Stimulated activated CD8-positive, alpha-beta memory T cell treated with anti-CD3 and anti-CD28 coated beads, Interleukin-2, amount 100 ng/mL, for 1 hour (primary cell): ENCODE measurements at places on chromosomes 12 and 14.

DNA sequence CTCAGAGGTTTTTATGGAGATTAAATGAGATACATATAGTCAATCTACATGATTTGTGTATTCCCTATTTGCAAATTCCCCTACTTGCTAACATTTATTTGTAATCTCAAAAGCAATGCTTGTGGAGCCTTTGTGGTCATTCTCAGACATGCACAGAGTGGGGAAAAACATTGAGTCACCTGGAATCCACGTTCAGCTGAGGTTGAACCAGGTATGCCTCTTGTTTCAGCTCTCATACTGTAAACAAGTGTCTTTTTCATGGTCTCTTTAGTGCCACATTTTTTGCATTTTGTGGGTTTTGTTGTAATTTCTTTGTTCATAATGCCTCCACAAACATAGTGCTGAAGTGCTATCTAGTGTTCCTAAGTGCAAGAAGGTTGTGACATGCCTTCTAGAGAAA, 181.9 kb downstream of the BCAT1 start:
- DNase-seq = no peak

DNA sequence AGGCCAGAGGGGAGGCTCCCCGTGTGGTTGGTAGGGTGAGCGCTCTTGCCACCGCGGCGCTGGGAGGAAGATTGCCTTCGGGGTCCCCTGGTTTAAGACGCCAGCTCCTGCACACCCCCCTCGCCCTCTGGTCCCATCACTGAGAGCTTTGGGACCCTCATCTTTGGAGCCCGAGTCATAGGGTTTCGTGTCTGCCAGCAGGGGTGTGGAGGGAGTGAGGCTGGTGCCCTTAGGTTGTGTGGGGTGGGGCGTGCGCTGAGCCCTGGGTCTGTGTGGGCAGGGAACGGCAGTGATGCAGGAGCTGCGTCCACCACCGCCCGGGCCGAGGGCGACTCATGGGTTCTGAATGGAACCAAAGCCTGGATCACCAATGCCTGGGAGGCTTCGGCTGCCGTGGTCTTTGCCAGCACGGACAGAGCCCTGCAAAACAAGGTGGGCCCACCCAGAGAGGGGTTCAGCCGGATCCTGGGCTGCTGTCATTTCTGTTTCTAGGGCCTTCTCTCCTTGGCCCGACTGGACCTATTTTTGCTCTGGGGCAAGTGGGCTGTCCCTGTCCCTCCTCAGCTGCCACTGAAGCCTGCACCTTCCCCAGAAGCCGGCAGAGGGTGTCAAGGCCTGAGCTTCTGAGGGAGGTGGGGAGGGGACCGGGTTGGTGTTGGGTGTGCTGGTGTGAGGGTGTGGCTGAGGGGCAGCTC, 12.1 kb downstream of the ACADS start:
- DNase-seq = no peak

DNA sequence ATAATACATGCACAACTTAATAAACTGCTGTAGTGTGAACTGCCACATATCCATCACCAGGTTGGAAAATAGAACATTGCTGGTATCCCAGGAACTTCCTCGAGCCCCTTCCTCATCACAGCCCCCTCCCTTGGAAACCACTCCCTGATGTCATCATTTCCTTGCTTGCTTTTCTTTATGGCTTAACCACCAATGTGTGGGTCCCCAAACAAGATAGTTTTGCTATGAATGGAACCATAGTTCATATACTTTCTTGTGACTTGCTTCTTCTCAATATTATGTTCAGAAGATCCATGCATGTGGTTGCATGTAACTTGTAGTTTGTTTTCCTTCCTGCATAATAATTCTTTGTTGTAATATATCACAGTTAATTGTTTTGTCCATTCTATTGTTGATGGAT, 8.9 kb upstream of the WNT5B start:
- no peak for DNase-seq

DNA sequence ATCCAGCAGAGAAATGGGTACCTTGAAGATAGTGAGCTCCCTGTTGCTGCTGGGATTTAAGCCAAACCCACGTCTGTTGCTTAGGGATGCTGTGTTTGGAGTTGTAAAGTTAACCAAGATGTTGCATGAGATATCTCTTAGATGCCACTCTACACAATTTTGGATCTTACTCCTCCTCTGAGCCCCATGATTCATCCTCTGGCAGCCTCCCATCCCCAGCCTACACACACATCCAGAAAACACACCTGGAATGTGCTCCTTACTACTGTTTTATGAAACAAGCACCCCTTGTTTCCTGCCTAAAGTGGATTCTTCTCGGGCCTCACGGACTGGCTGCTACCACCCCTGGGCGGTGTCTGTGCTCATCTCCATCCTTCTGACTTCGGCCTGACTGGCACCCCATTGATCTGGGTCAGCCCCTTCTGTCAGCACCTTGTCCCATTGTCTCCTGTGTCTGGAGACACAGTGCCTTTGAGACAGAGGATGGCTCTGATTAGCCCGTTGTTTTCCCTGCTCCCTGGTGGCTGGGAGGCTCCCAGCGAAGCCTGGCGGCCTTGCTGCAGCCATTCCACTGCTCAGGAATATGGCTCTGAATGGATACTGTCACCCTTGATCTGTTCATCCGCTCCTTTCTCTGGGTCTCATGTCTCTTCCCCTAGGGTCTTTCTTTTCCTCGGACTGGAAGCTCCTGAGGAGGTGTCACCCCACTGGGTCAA, 24.3 kb downstream of the TSPAN9 start:
- DNase-seq = no peak

GRCh38 chr12:2029851-2030250, 22.9 kb upstream of the CACNA1C start:
- no peak for DNase-seq

DNA sequence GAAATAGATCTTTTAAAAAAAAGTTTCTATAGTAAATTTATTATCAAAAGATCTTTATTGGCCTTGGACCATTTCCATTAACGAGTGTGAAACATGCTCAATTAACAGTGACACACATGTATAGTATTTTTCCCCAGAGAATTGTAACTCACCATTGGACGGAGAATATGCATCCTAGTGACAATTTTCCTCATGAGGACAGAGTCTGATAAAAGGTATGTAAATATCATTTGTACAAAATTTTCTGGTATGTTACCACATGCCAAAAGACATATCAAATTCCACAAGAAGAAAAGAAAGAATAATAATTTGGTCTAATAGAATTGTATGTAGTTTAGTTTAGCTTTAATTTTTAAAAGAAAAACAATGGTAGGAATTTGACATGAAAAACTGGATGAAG, 1096.0 kb upstream of the FLRT2 start:
- no peak for DNase-seq

DNA sequence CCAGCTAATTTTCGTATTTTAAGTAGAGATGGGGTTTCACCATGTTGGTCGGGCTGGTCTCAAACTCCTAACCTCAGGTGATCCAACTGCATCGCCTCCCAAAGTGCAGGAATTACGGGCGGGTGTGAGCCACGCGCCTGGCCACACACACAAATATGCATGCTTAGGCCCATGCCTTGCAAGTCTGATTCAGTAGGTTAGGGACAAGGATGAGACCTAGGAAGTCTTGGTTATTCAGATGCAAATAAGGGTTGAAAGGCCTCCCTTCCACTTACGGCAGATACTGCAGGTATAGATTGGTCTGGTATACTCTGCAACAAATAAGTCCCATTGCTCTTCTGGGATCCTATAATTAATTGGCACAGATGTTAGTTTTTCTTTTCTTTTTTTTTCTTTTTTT, 32.9 kb downstream of the TXNRD1 start:
- no peak for DNase-seq

- no peak for DNase-seq
These were observed 830 bp downstream of the PPP4R3A start for GRCh38 chr14:91509083-91509877.

DNA sequence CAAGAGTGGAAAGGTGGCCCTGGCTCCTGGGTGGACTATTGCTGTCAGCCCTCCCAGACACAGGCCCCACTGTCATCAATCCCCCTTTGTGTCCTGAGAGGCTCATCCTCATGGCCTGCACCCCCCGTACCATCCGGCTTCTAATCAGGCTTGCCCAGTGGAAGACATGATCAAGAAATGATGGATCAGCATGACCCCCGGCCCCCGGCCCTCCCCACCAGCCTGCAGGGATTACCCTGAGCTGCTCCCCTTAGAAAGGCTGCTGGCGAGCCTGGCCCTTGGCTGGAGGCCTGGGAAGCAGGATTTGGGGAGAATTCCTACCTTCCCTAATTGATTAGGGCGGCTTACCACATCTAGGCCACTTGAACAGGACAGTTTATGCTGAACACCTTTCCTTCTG, 171.2 kb downstream of the PIWIL1 start:
- DNase-seq = no peak

GRCh38 chr12:52245259-52245961, 12.4 kb downstream of the KRT7 start:
- DNase-seq = no peak

- no peak for DNase-seq
These were observed 102.2 kb downstream of the BCAT1 start for GRCh38 chr12:24846689-24847088.

GRCh38 chr12:111122458-111122878, 202.1 kb upstream of the MYL2 start:
- no peak for DNase-seq

DNA sequence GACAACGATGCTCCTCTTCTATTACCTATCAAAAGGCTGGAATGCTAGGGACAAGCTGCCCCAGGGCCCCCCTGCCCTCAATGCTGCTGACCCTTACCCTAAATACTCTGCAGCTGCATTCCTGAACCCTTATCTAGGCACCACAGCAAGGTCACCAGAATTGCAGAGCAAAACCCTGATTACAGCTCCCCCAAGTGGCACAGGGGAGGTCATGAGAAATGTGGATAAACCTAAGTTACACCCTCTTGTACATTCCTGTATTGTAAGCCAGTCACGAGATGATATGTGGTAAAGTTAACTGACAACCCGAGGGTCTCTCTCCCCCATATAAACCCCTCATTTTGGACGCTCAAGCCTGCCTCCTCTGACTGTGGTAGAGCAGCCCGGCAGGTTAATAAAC, 411.8 kb upstream of the STXBP6 start:
- DNase-seq = no peak

DNA sequence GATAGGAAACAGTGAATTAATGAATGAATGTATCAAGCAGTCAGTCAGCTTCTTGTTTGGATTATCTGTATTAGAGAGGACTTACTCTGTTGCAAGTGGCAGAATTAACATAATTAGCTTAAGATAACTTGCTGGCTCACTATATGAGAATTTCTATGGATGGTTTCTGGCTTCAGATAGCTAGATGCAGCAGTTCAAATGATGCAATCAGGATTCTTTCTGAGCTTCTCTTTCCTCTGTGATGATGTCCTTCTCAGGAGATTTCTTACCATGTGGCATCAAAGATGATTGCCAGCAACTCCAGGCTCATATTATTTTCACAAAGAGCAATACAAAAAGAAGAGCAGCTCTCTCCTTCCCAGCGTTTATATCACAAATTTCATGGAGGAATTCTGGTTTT, 30.7 kb downstream of the FRMD6 start:
- DNase-seq = no peak

GRCh38 chr14:80447392-80447791, 236.1 kb upstream of the DIO2 start:
- no peak for DNase-seq

DNA sequence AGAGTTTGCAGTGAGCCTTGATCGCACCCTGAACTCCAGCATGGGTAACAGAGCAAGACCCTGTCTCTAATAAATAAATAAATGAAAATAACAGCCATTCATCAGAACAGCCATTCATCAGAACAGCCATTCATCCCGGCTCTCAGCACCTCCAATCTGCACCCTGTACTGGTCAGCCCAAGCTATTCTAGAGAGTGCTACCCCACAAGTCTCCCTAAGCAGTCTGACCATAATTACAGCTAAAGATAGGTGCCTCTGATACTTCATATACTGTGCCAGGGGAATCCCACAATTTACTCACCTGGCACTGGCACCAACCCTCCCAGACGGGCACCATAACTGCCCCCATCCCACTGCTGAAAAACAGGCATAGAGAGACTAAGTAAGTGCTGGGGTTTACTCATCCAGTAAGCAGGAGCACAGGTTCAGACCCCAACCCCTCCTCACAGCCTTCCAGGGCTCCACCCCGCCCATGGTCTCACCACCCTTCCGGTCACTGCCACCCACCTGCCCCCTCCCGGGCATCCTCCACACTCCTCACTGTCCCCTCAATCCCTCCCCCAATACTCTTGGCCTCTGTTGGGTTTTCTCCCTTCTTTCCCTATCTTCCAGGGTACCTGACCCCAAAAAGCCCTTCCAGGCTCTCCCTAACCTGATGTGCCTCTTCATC, 15.2 kb upstream of the EIF5 start:
- no peak for DNase-seq

GRCh38 chr12:106248846-106249371, 1.1 kb upstream of the CKAP4 start:
- no peak for DNase-seq

DNA sequence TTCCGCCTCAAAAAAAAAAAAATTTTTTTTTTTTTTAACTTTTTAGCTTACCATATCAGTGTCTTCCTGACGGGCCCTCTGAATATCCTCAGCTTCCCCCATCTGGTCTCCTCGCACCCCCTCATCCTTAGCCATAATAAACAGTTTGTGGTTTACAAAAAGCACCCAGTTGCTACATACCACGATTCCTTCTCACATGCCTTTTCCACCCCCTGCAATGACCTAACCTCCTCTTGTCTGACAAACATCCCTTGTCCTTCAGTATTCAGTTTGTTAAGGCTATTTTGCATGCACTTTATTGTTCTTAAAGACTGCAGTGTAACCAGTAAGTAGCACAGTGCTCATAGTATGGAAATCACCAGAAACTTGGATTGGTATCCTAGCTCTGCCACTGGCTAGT, 88.5 kb downstream of the PPM1H start:
- DNase-seq = no peak

- DNase-seq = peak; percentile 37
These were observed 14.2 kb downstream of the VRTN start for GRCh38 chr14:74362361-74362915.

DNA sequence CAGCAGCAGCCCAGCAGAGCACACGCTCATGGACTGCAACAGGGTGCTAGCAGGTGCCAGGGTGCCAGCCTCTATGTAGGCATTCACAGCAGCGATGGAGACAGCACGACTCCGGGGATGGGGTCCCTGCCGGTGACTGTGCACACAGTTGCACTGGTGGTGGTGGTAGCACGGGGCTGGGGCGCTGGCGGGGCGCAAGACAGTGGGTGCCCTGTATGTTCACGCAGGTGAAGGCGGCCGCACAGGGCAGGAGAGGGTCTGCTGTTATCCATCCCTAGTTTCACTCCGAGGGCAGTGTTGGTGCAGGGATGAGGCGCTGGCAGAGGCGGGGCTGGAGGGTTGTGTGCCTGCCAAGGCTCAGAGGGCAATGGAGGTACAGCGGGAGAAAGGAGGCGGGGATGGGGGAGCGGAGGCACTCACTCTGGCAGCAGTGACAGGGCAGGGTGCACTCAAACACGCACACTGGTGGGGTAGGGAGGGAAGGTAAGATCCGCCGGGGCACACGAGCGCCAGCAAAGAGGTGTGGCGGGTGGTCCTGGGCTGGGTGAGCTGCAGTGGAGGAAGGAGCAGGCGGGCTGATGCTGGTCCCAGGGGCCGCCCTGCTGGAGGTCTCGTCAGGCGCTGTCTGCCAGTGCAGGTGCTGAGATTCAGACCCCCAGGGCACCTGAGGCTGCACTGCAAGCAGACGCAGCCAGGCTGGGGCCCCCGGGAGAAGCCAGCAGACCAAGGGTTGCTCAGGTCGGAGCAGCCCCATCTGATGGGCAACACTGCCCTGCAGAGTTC, 76.7 kb downstream of the GALC start:
- DNase-seq = no peak

GRCh38 chr14:37992499-37992898, 215.2 kb upstream of the SSTR1 start:
- DNase-seq = no peak

- DNase-seq = no peak
These were observed 318.4 kb downstream of the RAD51B start for GRCh38 chr14:68137704-68138619.
